Activated CD4-positive, alpha-beta memory T cell treated with anti-CD3 and anti-CD28 coated beads for 36 hours (primary cell): ENCODE measurements at places on chromosomes 12 and 14. TPM values are rescaled to one million over a fixed set of nuclear protein-coding genes. Genes with fewer than 3 reads are reported as not detected.

SLC24A4 gene
- not detected for total RNA-seq

OVCH1 gene
- not detected for total RNA-seq

PIWIL1 gene
- not detected for total RNA-seq

BEST3 gene
- total RNA-seq = not detected

TMEM233 gene
- total RNA-seq = not detected

TMPRSS12 gene
- total RNA-seq = not detected

DDHD1 gene
- 40.6 TPM for total RNA-seq

PMCH gene
- not detected for total RNA-seq

MMP19 gene
- total RNA-seq = not detected

GALNT9 gene
- 0.29 TPM for total RNA-seq

KRT8 gene
- 0.67 TPM for total RNA-seq

ESRRB gene
- not detected for total RNA-seq

LMNTD1 gene
- not detected for total RNA-seq

CIPC gene
- total RNA-seq = 7.3 TPM

CACNA1C gene
- total RNA-seq = 0.07 TPM

TAMALIN gene
- 15.1 TPM for total RNA-seq

LRRC43 gene
- 0.41 TPM for total RNA-seq

CPNE6 gene
- not detected for total RNA-seq

YY1 gene
- 98.2 TPM for total RNA-seq

CCDC91 gene
- 16.5 TPM for total RNA-seq

EIF2S3B gene
- total RNA-seq = 2.3 TPM

THAP2 gene
- total RNA-seq = 9.5 TPM
